ENCODE measurements at places on chromosomes 1 and 21.

DNA sequence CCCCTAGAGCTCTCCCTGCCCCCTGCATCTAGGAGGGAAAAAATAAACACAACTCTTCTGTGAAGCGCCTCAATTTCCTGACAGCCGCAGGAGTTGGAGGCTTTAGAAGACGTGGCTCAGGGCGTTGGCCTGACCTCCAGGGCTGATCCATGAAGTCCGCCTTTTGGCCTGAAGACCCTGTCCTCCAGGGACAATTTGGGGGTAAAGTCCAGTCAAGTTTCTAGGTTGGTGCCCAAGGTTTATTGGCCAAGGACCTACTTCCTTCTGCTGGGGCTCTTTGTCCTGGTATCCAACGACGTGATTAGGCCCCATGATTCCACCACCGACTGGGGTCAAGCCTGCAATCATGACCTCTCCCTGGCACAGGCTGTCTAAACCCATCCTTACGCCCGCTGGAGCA, 54.9 kb downstream of the PTPRF start:
- no peak for DNase-seq

DNA sequence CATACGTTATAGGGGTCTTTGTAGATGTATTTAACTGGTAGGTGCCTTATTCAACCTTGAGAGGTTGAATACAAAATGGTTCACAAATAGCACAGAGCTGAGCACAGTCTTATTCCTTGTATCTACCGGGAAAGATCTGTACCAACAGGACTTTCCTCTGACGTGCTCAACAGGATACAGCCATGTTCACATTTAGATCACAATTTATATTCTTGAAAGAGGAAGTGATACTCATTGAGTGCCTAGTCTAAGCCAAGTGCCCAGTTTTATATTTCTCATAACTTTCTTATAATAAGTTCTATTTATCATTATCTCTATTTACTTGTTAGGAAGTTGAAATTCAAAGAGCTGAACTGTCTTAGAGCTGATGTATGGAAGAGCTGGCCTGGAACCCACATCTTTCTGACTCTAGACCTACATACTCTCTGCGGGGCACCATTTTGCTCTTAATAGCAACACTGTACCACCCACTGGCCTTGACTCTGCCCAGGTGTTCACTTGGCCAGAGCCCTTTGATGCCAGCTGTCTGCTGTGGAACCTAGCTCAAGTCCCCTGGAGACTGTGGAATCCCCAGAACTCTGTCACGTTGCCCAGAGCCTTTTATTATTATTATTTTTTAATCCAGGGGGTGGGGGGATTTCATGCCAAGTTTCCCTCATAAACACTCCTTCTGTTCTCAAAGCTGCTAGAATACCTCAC, 156.2 kb downstream of the TPR start:
- no peak for DNase-seq

DNA sequence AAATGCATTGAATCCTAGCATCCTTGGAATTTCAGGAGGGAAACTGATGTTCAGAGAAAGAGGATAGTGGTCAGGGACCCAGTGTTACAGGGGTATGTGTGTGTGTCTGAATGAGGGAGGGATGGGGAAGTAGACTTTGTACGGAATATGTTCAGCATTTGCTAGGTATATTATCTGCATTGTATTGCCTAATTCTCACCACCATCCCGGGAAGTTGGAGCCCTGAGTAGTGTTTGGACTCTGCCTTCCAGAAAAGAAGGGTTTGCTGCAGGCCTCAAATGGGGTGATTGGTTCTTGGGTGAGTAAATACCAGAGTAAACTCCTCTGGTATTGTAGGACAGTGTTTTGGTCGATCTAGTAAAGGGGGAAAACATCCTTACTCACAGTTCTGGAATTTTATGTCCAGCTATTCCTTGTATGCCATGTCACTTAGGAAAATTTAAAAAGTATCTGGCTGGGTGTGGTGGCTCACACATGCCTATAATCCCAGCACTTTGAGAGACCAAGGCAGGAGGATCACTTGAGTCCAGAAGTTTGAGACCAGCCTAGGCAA, 7.1 kb upstream of the ZNF496 start:
- DNase-seq = no peak

DNA sequence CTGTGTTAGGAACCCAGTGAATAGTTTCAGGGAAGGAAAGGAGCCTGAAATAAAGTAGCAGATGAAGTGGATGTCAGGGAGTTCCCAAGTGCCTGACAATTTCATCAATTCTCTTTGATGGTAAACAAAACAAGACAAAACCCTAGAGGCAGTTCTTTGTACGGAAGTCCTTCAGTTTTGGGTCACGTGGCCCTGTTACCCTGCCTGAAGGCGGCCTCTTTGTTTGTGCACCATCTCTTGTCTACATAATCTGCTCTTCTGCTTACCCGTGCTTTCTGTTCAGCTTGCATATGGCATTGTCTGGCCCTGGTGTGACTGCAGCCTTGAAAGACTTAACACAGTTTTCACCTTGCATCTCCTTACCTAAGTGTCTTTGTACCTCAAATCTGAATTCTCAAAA, 166.7 kb upstream of the DUSP10 start:
- DNase-seq = no peak

GRCh38 chr21:40255518-40256444, 388.5 kb downstream of the PCP4 start:
- DNase-seq = no peak

GRCh38 chr1:20423169-20423795, 62.7 kb downstream of the CAMK2N1 start:
- DNase-seq = no peak
